ENCODE measurements at places on chromosomes 2 and 18.

GRCh38 chr2:102062802-102063201, 71.0 kb downstream of the IL1R2 start:
- no peak for DNase-seq

- DNase-seq: no peak
Observed at GRCh38 chr2:73994178-73994831, 9.6 kb downstream of the TET3 start.

DNA sequence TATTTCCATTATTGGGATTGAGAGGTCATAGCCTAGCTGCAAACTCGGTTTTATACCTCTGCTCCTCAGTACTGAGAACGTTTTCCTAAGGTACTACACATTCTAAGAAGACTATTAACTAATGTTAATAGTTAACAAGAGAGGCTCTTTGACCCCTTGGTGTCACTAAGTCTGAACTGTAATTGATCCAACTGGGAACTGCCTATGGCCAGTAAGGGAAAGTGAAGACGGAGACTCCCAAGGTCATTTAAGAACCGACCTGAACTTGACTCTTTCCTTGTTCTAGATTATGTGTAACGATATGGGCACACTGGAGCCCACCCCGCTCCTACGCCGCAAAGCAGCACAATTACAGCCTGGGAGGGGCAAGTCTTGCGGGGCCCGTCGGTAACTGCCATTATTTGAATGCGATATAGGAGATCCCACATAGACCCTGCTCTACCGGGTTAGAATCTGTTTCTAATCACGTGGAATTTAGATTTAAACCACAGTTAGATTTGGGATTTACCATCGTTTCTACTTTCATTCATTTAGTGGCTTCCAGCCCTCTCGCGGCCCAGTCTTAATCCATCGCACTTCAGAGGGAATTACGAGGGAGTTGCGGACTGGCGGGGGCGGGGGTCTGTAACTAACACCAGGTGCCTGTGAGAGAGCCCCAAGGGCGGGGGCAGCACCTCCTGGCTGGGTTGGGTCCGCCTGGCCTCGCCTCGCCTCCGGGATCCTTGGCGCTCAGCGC, 84.1 kb upstream of the EPB41L3 start:
- no peak for DNase-seq

DNA sequence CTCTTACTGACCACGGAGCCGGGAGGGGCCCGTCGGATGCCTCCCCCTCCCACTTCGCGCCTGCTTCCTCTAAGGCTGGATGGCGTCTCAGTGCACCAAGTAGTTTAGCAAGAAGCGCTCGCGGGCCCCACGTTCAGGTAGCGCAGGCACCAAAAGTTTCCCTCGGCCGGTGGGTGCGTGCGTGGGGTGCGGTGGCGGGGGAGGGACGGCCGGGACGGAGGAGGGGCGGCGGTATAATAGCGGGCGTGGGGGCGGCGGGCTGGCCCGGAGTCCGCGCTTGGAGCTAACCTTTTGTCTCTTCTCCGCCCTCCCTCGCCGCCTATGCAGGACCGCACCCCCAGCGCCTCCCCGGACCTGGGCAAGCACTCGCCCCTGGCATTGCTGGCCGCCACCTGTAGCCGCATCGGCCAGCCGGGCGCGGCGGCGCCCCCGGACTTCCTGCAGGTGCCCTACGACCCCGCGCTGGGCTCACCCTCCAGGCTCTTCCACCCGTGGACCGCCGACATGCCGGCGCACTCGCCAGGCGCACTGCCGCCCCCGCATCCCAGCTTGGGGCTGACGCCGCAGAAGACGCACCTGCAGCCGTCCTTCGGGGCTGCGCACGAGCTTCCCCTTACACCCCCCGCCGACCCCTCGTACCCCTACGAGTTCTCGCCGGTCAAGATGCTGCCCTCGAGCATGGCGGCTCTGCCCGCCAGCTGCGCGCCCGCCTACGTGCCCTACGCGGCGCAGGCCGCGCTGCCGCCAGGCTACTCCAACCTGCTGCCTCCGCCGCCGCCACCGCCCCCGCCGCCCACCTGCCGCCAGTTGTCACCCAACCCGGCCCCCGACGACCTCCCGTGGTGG, 1.0 kb downstream of the SP5 start:
- no peak for DNase-seq

DNA sequence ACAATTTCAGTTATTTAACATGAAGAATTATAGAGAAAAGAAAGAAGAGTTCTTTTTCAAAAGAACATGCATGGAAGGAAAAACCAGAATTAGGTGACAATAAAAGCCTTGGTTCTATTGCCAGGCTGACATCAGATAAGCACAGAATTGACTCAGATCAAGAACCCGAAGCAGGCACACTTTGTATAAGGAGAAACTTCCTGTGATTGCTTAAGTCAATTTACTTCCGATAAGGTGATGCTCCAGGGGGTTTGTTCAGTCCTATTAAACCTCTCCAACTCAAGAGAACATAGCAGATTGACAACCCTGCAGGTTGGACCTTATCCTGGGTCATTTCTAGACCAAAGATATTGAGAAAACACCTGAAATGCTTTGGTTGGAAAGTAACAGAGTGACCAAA, 31.4 kb downstream of the GAREM1 start:
- DNase-seq: no peak

- no peak for DNase-seq
Observed at GRCh38 chr2:27184115-27184514, 27.7 kb upstream of the ATRAID start.

DNA sequence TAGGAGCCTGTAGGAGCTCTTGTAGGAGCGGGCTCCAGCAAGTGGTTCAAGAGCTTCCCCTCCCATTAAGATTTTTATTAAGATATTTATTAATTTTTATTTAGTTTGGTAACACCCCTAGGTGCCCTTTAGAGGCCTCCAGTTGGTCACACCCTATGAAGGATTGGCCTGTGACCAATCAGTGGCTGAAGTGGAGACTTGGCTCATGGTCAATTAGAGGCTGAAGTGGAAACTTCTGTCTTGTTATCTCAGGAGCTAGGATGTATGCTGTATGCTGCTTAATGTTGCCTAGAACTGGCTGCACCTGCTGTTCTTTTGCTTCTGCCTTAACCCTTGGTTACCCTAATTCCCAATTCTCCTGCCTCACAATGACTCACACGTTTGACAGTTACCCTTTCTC, 48.7 kb downstream of the DHRS9 start:
- no peak for DNase-seq

- DNase-seq: no peak
Observed at GRCh38 chr2:177052471-177052870, 160.1 kb upstream of the HNRNPA3 start.

DNA sequence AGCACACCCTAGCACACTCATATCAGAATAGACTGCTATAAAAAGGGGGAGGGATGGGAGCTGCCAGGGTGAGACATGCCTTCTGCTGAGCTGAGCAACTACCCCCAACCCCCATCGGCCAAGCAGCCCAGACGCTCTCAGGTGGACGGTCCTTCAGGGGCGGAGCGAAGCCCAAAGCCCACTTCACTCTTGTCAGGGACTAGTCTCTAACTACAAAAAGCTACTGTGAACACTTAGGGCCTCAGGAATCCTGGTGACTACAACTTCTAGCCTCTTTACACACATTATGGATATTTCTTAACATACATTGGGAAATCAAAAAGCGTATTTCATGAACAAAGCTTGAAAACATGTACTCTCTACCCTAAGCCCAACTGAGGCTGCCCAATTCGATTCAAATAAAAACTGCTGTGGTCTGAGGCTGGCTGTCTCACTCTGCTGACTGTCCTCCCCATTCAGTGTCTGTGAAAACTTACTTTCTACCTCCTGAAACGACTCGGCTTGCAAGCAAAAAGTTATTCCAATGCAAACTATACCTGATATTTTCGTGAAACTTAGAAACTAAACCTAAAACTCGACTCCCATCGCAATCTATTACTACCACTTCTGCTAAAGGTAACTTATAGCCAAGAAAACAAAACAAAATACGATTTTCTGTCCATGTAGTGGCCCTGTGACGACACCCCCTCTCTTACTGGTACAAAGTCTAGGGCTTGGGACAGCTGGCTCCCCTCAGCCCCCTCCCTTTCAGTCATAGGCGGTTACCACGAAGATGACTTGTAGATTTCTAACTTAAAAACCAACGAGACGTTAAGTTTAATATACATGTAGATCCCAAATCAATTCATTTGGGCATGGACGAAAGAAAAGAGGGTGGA, 1.2 kb downstream of the SERTAD2 start:
- peak; percentile 27 for DNase-seq

- no peak for DNase-seq
Observed at GRCh38 chr2:31097962-31098613, 40.2 kb downstream of the GALNT14 start.

DNA sequence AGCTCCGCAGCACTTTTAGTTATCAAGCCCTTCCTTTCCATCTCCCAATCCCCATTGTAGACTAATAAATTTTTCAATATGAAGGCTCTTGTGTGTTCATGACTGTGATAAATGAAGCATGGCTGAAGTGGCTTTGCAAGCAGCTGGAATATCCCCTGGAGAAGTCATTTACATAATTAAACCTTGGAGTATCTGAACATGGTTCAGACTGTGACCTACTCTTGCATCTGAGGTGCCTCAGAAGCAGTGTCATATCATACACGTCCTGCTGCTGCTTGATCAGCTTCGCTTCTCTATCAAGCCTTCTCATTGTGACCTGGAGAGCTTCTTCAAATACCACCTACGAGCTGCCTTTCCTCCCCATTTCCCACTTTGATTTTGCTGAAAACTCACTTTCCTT, 48.4 kb upstream of the ZNF397 start:
- DNase-seq: no peak

DNA sequence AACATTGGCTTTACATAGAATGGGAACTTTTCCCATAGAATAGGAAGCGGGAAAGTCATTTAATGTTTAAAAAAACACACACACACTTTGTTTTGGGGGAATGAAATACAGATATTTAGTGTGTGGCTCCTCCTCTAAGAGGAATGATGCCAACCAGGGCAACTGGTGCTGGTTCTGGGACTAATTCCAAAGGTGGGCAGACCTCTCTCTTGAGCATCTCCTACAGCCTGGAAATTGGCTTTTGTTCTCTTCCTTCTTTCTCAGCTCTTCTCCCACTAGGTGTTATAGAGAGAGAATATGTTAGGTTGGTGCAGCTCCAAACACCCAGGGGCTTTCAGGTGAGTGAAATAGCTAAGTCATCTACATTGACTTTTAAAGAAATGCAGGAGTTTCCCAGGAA, 190.1 kb downstream of the RAD51AP2 start:
- no peak for DNase-seq

- DNase-seq: no peak
Observed at GRCh38 chr2:126811101-126811500, 87.6 kb upstream of the TEX51 start.

- DNase-seq: no peak
Observed at GRCh38 chr2:61478086-61478485, 7.2 kb upstream of the USP34 start.

DNA sequence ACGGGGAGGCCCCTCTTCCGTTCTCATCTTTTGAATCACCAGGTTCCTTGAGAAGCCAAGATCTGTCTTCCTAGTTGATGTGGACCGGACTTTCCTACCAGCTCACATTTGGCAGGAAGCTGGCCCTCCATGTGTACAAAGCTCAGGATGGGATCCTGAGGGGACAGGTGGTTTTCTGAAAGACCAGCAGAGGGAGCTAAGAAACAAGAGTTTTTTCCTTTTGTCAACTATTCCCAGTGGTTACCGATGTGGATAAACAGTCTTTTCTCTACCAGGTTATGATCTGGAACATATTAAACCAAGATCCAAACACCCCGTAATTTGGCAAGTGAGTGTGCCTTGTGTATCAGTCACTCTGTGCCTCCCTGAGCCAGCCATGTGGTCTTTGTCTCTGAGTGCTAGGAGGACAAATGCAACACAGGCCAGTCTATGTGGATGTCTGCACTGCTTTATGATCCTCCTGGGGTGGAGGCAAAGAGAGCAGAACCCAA, 25.1 kb upstream of the ARHGAP25 start:
- DNase-seq: no peak

Data from muscle of back (tissue), 13 donors.